ENCODE measurements at places on chromosomes 3 and 15.

- DNase-seq = no peak
These were observed 140.1 kb downstream of the OCA2 start for GRCh38 chr15:27958911-27959578.

DNA sequence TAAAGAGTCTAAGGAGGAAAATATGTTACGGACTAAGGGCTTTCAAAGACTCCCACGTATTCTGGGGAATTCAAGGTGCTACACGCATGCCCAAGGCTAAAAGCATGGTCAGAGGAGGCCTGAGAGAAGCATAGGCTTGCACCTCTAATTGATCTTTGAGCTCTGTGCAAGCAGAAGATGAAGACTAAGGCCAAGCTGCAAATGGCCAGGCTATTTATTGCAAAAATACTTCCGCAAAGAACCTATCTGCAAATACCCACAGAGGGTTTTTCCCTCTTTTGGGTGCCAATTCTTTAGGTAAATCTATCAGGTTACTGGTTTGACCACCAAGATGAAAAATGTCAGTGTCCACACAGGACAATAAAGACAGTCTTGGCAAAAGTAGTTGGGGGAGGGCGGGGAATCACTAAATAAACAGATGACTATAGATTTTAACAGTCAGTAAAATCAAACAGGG, 119.5 kb downstream of the STAG1 start:
- no peak for DNase-seq

GRCh38 chr15:66029650-66030049, 160.4 kb downstream of the RAB11A start:
- DNase-seq = no peak

DNA sequence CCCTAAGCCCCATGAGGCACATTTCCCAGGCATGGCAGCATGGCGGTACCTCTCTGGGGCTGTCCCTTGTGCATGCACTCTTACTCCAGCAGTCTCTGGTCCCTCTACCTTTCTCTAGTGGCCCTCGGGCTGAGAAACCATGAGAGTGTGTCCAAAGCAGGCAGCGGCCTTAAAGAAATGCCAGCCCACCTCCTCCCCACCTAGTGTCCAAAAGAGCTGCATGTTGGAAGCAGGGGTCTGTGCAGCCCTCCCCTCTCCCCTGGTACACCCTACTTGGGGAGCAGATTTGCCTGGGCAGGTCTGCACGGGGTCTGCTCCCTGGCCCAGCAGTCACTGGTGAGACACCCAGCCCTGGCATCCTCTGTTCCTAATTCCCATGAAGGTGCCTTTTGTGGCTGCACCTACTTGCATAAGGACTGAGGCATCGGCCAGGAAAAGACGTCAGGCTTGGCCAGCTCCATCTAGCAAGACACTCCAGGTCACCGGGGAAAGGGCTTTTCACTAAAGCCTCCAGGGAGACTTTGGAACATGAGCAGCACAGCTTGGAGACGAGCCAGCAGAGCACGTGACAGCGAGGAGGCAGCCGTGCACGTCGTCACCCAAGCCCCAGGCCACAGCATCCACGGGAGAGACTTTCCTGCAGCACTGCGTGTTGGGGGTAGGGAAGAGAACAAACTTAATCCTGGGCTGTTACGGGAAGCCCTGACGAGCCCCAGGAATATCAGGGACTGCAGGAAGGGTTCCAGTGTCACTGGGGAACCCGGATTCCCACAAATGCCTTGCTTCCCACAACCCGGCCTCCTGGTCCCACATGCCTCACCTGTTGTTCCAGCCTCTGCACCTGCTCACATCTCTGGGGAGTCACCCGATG, 38.8 kb downstream of the TM2D3 start:
- no peak for DNase-seq

DNA sequence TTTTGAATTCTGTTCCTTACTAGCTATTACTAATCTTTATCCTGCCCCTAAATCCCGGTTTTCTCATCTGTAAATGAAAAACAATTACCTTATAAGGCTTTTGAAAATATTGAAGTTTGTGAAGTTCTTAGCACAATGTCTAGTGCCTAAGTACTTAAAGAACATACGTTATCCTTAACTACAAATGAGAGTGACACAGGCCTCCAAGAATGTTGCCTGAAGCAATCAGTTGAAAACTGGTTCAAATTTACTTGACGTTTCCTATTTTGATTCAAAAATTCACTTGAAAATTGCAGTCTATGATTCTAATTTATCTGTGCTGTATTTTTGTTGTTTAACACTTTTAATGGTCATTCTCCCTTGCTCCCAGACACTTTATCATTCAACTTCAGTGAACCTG, 3.2 kb downstream of the SENP7 start:
- DNase-seq = no peak

DNA sequence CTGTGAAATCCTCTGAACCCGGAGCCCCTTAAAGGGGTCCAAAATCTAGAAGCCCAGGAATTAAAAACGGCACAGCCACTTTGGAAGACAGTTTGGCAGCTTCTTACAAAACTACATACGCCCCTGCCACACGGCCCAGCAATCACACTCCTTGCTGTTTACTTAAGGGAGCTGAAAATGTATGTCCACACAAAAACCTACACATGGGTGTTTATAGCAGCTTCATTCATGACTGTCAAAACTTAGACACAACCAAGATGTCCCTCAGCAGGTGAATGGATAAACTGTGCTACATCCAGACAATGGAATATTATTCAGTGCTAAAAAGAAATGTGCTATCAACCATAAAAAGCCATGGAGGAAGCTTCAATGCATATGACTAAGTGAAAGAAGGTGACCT, 162.5 kb downstream of the NUP210 start:
- no peak for DNase-seq

DNA sequence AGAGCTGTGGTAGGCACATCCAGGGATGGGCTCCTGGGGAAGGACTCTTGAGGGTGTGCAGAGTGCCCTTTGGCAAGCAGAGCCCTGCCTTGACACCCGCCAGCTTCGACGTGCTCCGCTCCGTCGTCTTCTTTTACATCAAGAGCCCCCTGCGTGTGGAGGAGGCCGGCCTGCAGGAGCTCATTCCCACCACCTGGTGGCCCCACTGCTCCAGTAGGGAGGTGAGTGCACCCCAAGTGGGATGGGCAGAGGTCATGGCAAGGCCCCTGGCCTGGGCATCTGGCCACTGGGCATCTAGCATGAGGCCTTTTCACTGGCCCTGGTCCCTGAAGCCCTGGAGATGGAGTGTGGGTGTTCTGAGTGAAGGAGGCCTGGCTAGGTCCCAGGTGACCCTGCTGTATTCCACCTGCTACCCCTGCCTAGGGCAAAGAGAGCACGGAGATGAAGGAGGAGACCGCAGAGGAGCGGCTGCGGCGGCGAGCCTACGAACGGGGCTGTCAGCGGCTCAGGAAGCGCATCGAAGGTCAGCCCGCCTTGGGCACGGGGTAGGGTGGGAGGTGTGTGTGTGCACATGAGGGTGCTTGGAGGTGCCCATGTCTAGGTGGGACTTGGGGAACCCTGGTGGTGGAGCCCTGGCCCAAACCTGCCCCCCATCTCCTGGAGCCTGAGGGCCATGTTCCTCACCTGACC, 12.2 kb downstream of the RNF123 start:
- no peak for DNase-seq

DNA sequence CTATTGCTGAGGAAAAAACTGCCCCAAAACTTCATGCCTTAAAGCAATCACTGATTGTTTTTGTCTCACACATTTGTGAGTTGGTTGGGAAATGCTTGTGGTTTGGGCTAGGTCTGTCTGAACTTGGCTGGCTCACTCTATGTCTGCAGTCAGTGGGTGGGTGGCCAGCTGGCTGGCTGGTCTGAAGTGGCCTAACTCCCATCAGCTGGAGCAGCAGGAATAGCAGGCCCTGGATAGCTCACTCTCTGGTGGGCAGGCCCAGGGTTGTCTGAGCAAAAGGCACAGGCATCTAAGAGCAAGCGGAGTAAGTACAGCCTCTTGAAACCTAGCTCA, 37.7 kb upstream of the PRR20G start:
- no peak for DNase-seq

GRCh38 chr3:18968120-18968519, 180.2 kb upstream of the KCNH8 start:
- no peak for DNase-seq

- no peak for DNase-seq
These were observed 363.6 kb downstream of the NR2F2 start for GRCh38 chr15:96693990-96694517.

GRCh38 chr3:138591392-138591791, 2.7 kb downstream of the CEP70 start:
- no peak for DNase-seq

GRCh38 chr3:192372616-192373015, 354.7 kb downstream of the FGF12 start:
- DNase-seq = no peak

DNA sequence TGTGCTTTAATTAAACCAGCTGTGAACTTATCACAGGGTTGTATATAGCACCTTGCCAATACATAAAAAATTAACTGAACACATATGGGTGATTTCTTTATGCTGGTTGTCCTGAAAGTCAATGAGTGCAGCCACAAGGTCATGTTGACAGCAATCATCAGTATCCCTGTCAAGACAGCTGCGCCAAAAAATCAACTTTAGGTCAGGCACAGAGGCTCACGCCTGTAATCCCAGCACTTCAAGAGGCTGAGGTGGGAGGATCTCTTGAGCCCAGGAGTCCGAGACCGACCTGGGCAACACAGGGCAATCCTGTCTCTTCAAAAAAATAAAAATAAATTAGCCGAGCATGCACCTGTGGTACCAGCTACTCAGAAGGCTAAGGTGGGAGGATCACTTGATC, 707.3 kb downstream of the SI start:
- no peak for DNase-seq

- no peak for DNase-seq
These were observed 423.6 kb upstream of the TPM1 start for GRCh38 chr15:62618846-62619504.

DNA sequence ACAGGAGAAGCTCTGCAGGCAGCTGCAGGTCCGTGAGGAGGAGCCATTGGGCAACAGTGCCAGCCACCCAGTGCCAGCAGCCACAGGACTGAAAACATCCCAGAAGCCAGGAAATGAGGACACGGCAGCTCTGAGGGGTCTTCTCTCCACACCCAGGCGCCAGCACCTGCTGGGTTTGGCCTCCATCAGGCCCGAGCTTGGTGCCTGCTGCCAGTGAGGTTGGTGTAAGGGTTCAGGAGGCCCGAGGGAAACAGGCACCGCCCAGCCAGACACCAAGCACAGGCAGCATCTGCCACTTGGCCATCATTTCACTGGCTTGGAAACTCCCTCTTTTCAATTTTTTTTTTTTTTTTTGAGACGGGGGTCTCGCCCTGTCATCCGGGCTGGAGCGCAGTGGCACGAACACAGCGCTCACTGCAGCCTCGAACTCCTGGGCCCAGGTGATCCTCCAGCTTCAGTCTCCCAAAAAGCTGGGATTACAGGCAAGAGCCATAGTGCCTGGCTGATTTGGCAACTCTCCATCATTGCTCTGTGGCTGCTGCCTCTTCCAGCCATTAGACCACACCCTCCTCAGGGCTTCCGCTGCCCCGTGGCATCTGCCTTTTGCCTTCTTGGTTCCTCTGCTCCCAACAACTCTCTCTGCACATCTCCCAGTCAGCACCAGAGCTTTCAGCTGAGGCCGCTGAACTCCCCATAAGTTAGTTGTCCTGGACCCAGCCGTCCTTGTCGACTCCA, 1.5 kb upstream of the ITIH3 start:
- no peak for DNase-seq

DNA sequence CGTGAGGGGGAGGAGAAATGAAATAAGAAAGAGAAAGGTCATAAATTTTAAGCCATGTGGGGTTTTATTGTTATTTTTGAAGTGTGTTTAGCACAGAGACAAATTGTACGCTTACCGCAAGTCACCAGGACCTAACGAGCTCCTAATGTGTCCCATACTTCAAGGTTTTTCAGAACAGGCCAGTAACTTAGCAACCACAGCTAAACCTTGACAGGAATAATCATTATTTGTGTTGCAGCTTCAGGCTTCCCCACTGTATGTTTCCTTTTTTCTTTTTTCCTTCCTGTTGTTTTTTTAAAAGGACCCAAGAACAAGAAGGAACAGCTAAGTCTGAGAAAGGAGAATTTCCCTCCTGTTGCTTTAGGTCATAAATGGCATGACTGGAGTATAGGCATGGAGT, 160.8 kb downstream of the TUSC7 start:
- DNase-seq = no peak

- no peak for DNase-seq
These were observed 46.7 kb upstream of the PROK2 start for GRCh38 chr3:71831599-71831998.

DNA sequence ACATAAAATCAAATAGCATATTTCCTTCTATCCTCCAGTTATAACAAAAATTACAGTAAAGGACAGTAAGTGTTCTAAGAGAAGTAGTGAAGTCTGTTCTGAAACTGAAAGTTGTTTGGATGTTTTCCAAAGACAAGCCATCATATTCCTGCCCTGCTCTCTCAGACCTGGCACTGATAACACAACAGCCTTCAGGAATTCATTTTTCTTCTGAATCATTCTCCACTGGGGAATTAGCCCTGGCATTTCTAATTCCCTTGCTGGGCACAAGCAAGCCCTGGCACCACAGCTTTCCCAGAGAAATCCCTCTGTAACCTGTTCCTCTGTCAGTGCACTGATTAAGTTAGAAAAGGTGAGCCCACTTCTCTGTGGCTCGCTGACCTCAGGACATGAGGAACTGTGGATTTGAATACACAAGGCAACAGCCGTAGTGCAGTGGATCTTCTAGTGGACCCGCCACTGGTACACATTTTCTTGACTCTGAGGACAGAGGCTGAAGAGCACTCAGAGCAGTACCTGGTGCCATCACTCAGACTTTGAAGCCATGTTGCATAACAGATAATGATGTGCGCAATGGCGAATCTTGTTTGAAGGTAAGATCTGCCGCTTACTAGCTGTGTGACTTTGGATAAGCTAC, 61.6 kb downstream of the WWTR1 start:
- no peak for DNase-seq

Data from occipital lobe (tissue), 3 donors.